Activated T-cell treated with anti-CD3 and anti-CD28 coated beads, Interleukin-2, amount 50 U/mL, for 1 hour (primary cell): ENCODE measurements at places on chromosomes 11 and 22.

GRCh38 chr22:40463683-40464082 is 93.3 kb downstream of the SGSM3 start:
- peak; percentile 38 for DNase-seq

DNA sequence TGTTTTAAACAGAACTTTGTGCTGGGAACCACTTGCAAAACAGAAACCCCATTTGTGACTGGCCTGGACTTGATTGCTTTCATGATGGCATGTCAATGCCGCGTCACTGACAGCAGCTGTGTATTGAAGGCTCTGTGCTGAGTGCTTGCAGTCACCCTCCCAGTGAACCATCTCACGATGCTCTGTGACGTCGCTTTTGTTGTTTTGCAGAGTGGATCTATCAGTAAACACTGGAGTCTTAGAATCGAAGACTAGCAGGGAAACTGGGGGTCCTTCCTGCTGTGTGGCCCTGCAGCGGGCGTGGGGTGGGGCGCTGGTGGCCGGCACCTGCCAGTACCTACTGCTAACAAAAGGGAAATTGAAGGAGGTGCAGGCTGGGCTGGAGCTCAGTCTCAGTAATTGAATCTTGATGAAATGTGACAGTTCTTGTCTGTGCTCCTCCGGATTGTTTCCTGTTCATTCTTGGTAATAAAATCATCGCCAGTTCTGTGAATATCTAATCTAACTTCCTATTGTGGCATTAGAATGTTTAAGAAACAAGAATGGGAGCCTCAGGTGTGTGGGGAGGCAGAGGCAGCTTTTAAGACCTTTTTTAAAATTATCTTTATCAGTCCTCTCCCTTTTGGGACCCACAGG is 50.5 kb upstream of the PARVG start:
- no peak for DNase-seq

- no peak for DNase-seq
Measured at GRCh38 chr22:39351689-39352214, 2.0 kb downstream of the SYNGR1 start.

GRCh38 chr11:65915101-65915820 is 3.6 kb downstream of the C11orf68 start:
- DNase-seq = no peak

- no peak for DNase-seq
Measured at GRCh38 chr11:103923451-103923931, 112.9 kb upstream of the DDI1 start.

GRCh38 chr11:105220121-105220520 is 80.6 kb upstream of the CARD18 start:
- no peak for DNase-seq

DNA sequence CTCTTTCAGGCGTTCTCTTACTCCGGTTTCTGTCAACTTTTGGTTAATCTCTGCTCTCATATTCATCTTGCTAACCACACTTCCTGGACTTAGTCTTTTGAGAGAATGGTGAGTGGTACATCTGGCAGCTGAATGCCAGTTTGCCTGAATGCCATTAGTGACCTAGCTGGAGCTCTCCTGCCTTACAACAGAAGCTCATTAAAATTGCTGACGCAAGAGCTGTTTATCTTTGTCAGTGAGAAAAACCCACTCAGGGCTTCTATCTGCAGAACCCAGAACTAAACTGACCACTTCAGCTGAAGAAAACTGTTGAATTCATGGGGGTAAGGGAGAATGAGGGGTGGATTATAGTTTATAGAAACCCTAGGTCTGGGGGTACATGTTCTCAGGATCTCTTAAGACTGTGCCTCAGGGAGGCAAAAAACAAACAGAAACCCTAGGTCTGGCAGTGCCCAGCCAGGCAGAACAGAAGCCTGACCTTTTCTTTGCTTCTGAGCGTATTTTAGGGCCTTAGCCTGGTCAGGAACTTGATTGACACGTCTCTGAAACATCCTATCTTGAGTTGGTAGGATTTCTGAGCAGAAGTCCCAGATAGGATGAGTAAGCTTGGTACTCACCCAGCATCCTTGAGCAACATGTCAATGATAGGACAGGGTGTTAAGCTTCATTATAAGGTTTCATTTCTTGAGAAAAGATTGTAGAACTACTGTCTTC is 52.8 kb upstream of the YWHAH start:
- no peak for DNase-seq

DNA sequence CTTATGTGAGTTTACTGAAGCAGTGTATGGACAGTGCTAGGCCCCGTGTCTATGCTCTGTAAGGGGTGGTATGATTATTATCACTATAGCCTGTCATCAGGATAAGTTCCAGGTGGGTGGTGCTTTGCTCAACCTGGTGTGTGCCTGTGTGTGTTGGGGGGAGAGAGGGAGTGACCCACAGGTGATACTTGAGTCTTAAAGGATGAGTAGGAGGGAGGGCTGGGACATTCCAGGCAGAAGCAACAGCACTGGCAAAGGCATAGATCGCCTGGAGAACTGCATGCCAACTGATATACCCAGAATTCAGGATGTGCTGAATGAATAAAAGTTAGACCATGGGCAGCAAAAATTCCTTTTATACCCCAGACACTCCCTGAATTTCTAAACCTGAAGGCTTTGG is 4.5 kb downstream of the KIAA1671 start:
- no peak for DNase-seq

GRCh38 chr11:130616573-130616972 is 168.1 kb downstream of the ADAMTS15 start:
- no peak for DNase-seq

DNA sequence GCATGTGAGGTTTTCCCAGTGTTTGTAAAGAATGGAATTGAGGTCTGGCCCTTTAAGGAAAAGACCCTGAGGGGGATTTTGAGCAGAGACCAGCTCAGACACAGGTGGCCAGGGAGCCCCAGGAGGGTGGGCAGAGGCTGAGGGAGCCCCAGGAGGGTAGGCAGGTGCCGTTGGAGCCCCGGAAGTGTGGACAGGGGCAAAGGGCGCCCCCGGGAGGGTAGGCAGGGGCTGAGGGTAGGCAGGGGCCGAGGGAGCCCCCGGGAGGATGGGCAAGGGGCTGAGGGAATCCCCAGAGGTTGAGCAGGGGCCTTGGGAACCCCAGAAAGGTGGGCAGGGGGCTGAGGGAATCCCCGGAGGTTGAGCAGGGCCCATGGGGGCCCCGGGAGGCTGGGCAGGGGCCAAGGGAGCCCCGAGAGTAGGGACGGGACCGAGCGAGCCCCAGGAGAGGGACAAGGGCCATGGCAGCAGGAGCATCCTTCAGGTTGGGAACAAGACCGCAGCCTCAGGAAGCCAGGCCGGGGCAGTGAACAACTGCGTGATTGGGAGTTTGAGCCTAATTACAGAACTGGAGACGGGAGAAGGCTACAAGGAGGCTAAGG is 292.0 kb downstream of the BRD1 start:
- no peak for DNase-seq

- DNase-seq = no peak
Measured at GRCh38 chr11:62953811-62954210, 31.0 kb downstream of the SLC22A6 start.

- DNase-seq = no peak
Measured at GRCh38 chr22:40572976-40573375, 63.5 kb downstream of the MRTFA start.
